ENCODE measurements at places on chromosomes 4 and X.

GRCh38 chr4:38330321-38330720, 333.7 kb upstream of the KLF3 start:
- no peak for DNase-seq

- DNase-seq, result no peak
Observed at GRCh38 chr4:7857238-7857701, 82.4 kb downstream of the AFAP1 start.

GRCh38 chr4:8016527-8016926, 76.9 kb upstream of the AFAP1 start:
- no peak for DNase-seq

DNA sequence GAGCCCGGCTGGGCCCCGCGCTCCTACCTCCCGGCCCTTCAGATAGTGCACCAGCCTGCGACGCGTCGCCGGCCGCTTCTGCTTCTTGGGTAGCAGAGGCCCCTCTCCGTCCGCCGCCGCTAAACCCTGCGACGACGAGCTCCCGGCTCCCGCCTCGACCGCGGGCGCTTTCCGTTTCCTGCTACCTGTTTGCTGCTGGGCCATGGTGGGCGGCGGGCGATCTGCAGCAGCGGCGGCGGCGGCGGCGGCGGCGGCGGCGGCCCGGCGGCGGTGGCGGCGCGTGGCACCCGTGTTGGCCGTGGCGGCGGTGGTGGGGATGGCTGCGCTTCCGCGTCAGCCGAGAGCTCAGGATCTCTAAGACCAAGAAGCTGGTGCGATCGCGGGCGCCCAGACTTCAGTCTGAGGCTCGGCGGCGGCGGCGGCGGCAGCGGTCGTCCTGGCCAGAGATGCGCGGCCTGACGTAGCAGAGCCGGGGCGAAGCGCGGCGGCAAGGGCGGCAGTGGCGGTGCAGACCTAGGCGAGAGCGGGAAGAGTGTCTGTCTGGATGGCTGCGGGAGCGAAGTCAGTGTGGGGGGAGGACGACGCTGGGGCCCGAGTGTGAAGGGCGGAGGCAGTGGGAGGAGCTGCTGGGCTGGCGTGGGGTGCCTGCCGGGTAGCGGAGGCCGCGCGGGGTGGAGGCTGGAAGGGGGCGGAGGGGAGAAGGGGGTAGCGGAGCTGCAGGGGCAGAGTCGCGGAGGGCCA, at the start of gene DCAF12L2:
Gene DCAF12L2, minus strand, starts transcription at position 569 of the 741 bp plus-strand sequence. Its CDS starts 365 bp downstream, at position 204.
- DNase-seq, result peak; percentile 23

- no peak for DNase-seq
Observed at GRCh38 chr4:629915-630641, 4.7 kb downstream of the PDE6B start.

DNA sequence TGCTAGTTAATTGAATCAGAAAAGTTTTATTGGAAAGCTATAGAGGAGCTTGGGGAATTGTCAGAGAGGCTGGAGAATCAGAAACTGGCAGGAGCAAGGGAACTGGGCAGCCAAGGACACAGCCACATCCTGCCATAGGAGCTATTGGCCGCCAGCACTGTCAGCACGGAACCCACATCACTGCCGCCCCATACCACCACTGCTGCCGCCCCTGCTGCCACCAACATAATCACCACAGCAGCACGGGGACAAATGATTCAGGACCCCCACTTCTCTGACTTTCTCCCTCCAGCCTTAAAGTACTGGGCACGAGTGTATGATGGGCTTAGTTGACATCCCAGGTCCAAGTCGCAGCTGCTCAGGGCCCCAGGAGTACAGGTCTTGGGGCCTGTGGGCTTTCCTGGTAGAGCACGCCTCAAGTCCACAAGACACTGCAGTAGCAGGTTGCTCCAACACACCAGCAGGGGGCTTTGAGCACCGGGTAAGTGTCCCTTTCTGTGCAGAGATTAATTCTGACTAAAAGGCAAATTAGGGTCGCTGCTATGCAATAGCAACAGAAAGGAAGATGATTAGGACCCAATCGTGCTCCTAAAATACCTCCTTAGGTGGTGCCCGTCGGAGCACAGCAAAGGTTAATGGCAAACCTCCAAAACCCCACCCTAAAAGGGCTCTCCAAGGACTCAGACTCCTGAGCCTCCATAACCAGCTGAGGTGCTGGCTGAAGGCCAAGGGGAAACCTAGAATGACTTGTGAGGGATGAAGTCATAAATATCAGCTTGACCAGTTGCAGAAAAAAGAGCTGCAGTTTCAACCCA, 6.9 kb downstream of the PJA1 start:
- DNase-seq, result no peak

GRCh38 chr4:85861064-85861765, 386.3 kb downstream of the ARHGAP24 start:
- no peak for DNase-seq

- DNase-seq, result no peak
Observed at GRCh38 chrX:13638826-13639225, 14.1 kb upstream of the TCEANC start.

GRCh38 chr4:186201535-186202230, 10.3 kb downstream of the CYP4V2 start:
- peak; percentile 41 for DNase-seq

- no peak for DNase-seq
Observed at GRCh38 chr4:117691572-117692351, 342.5 kb upstream of the NDST3 start.

DNA sequence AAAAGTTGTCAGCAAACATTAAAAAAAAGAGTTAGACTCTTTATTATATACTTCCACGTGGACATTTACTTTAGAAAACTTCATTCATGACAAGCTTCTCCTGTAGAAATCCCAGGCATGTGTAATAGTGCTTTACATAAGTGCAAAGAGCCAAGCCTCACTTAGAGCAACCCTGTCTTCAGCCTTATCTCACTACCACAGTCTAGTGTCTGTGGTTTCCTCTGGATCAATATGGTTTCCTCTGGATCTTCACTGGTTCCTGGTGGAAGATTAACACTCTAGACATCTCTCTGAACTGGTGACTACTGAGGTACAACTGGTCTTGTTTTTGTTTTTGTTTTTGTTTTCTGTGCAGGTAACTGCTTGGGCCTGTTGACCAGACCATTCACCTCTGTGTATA, 18.4 kb upstream of the ARMCX5 start:
- no peak for DNase-seq

GRCh38 chr4:62644372-62644771, 1444.2 kb downstream of the ADGRL3 start:
- no peak for DNase-seq

DNA sequence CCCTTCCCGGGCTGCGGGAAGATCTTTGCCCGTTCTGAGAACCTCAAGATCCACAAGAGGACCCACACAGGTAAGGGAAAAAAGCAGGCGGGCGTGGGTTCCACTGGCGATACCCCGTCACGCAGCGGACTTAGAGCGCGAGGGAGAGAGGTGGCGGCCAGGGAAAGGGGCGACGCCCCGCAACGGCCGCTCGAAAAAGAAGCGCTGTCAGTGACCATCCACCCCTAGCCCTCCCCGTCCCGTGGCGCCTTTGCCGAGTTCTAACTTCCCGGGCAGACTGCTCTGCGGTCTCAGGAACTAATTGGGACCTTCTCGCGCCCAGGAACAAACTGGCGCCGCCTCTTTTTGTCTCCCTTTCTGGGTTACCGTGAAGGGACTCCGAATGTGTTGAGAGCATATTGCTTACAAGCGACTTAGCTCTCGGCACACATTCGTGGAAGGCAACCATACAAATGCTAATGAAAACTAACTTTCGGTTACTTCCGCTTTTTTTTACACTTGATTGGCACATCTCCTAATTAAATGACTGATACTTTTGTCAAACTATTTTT, 1.8 kb downstream of the ZIC3 start:
- DNase-seq, result no peak

- no peak for DNase-seq
Observed at GRCh38 chrX:9880237-9880636, 86.9 kb upstream of the CLDN34 start.

- DNase-seq, result no peak
Observed at GRCh38 chr4:134089885-134090284, 111.7 kb downstream of the PABPC4L start.

- DNase-seq, result no peak
Observed at GRCh38 chr4:14404730-14405129, 597.6 kb upstream of the CPEB2 start.

GRCh38 chr4:38111717-38112116, 151.5 kb downstream of the PTTG2 start:
- DNase-seq, result no peak

DNA sequence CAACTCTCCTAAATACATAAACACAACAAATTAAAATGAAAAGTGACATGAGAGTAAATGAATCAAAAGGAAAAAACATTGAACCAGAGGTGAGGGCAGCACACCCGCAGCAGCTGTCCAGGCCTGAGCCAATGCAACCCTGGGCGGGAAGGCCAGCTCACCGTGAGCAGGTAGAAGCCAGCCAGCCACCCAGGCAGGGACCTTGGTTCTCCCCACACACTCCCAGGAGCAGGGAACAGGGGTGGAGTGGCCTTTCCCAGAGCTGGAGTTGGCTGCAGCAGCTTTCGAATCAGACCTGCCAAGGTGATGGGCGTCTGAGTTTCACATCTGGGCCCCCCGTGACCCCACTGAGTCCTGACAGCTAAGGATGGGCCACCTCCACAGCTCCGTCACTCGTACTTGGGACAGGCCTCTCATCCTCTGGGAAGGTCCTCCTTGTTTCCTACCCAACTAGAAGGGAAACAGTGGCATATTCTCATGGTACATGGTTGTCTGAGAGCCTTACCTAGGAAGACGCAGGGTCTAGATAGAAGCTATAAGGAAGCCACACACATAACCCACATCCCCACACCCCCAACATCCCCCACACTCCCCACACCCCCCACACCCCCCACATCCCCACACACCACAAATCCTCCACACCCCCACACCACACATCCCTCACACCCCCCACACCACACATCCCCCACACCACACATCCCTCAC, 172.2 kb downstream of the DCLK2 start:
- no peak for DNase-seq

- no peak for DNase-seq
Observed at GRCh38 chrX:96447161-96447560, 237.5 kb upstream of the DIAPH2 start.

DNA sequence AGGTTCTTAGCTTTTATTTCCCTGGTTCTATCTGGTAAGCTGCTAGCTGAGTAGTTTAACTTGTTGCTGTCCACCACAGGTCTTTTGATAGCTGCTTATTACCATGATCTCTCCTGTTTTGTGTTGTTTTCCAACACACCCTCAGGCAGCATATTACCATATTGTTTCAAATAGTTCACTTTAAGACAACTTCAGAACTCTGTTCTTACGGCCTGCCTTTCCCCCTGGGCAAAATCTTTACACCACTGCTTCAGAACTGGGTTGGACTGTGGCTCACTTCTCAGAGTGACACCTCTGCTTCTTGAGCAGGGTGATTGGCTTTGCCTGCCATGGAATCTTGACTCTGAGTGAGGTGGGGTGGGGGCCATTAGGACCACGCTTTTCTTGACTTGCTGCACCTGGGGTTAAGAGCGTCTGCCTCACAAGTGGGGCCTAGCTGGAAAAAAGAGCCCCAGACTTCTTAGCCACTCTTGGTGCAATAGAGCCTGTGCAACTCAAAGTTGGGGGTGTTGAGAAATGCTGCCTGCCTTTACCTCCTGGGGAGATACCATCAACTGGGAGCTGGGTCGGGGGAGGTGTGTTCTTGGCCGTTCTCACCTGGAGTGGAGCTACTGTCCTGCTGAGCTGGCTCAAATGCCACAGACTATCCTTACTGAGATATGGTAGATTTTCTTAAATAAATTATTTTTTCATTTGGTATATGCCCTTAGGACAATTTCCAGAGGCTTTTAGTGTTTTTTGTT, 23.4 kb downstream of the USP9X start:
- DNase-seq, result no peak

DNA sequence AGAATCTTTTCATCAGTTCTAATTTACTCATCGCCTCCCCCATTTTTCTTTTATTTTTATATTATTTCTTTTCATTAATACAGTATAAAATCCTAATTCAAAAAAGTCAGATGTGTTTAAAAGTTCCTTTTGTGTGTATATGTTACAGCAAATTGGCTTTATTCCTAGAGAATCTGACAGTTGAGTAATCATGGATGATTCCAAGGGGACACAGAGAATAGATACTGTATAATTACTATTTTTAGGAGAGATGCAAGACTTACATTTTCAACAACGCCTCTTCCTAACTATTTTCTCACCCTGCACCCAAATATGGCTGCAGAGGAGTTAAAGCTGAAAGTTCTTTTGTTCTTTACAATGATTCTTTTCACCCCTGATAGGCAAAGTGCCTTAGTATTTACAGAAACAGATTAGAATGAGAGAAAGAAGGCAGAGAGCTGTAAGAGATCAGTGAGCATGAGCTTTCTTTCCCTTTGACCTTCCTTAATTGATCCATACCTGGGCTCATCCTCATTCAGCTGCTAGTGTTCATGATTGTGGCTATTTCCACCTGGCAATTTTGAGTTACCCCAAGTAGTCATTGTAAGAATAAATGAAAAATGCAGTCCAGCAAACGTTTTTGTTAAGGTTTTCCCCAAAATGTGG, 210.8 kb downstream of the SLC4A4 start:
- no peak for DNase-seq

DNA sequence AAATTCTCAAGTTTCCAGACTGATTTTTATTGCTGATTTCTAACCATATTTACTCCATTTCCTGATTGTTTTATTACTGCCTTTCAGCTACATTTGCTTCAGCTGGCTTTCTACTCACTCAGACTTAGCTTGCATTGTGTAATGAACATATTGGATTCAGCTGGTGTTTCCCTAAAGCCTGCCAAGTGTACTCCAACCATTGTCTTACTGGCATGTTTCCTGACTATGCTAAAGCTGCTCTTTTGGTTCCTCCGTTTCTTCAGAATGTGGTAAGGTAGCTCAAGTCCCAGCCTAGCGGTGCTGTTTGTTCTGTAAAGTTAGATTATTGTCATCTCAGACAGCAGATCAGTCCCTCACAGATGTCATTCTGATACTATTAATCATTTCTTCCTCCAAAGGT, 53.1 kb upstream of the GLRA2 start:
- no peak for DNase-seq

DNA sequence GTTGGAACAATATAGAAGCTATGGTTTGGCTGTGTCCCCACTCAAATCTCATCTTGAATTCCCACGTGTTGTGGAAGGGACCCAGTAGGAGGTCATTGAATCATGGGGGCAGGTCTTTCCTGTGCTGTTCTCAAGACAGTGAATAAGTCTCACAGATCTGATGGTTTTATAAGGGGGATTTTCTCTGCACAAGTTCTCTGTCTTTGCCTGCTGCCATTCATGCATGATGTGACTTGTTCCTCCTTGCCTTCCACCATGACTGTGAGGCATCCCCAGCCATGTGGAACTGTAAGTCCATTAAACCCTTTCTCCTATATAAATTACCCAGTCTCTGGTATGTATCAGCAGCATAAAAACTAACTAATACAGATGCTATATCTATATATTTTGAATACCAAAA, 135.2 kb upstream of the EDNRA start:
- no peak for DNase-seq

DNA sequence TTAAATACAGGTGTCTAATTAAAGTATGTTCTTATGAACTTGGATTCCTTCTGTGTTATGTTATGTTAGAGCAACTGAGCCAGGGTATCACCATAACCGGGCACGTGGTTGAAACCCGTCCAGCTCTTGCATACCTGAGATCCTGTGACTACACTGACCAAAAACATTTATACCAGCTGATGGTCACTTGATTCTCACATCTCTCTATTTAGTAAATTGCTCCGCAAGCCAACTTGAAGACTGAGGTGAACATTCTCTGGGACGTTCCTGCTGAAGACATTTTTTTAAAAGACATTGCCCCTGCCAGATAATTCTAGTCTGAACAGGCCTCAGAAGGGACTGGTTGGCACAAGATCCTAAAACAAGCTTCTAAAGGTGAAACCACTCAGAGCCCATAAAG, 550.0 kb upstream of the DIPK2B start:
- DNase-seq, result no peak

- no peak for DNase-seq
Observed at GRCh38 chr4:110073053-110073845, 125.2 kb downstream of the ELOVL6 start.
